Glutamatergic neuron (in vitro differentiated cells): ENCODE measurements at places on chromosomes 7 and 10. TPM values are rescaled to one million over a fixed set of nuclear protein-coding genes. Genes with fewer than 3 reads are reported as not detected.

CDC14C gene
- total RNA-seq = not detected

FLNC gene
- 241 TPM for total RNA-seq

CACNA2D1 gene
- total RNA-seq = 258 TPM

CCDC3 gene
- 13.8 TPM for total RNA-seq

ERVW-1 gene
- not detected for total RNA-seq

NKX6-2 gene
- 6.2 TPM for total RNA-seq

CNNM1 gene
- 0.10 TPM for total RNA-seq
